Adrenal gland (tissue), 19 donors: ENCODE measurements at places on chromosomes 4 and X. TPM values are rescaled to one million over a fixed set of nuclear protein-coding genes. Genes with fewer than 3 reads are reported as not detected.

The MAGEC1 gene
- total RNA-seq: not detected

The AREG gene
- total RNA-seq: 4.8 TPM

The MTMR8 gene
- total RNA-seq: 2.8 TPM

The MAGEB2 gene
- total RNA-seq: not detected

The GABRE gene
- 4.5 TPM for total RNA-seq

The EBP gene
- total RNA-seq: 151 TPM

The CNKSR2 gene
- 4.1 TPM for total RNA-seq

The ENPEP gene
- total RNA-seq: 5.5 TPM

The AWAT1 gene
- not detected for total RNA-seq

The MAMLD1 gene
- 7.0 TPM for total RNA-seq

The RTL9 gene
- total RNA-seq: 1.3 TPM

The COL4A6 gene
- total RNA-seq: 1.4 TPM

The FABP2 gene
- not detected for total RNA-seq

The SNCA gene
- total RNA-seq: 10.4 TPM

The RIPPLY1 gene
- not detected for total RNA-seq

The RTL3 gene
- not detected for total RNA-seq

The PDZD4 gene
- total RNA-seq: 2.3 TPM

The EVC2 gene
- total RNA-seq: 2.0 TPM

The ALPK1 gene
- total RNA-seq: 6.0 TPM

The SLC49A3 gene
- total RNA-seq: 6.7 TPM

The SSX3 gene
- total RNA-seq: not detected

The EFHC2 gene
- not detected for total RNA-seq

The NUDT10 gene
- total RNA-seq: 1.8 TPM

The ARHGAP36 gene
- 0.54 TPM for total RNA-seq

The ZFX gene
- 42.9 TPM for total RNA-seq

The PPP3CA gene
- total RNA-seq: 52.0 TPM

The TLR10 gene
- total RNA-seq: 0.14 TPM

The ABCG2 gene
- 5.5 TPM for total RNA-seq

The SPANXD gene
- total RNA-seq: not detected

The IQSEC2 gene
- 56.1 TPM for total RNA-seq

The MAGEA2B gene
- not detected for total RNA-seq

The SMIM31 gene
- total RNA-seq: not detected

The ZBTB49 gene
- 5.6 TPM for total RNA-seq

The CFAP47 gene
- total RNA-seq: not detected

The ANOS1 gene
- 2.2 TPM for total RNA-seq

The PPM1K gene
- total RNA-seq: 23.8 TPM

The SRPK3 gene
- 2.9 TPM for total RNA-seq

The P2RY8 gene
- 11.2 TPM for total RNA-seq

The TMEM154 gene
- not detected for total RNA-seq

The TREX2 gene
- 0.61 TPM for total RNA-seq

The PRKG2 gene
- 0.22 TPM for total RNA-seq

The CEP44 gene
- 19.2 TPM for total RNA-seq

The STS gene
- total RNA-seq: 4.7 TPM

The C1QTNF7 gene
- 0.24 TPM for total RNA-seq

The FGFR3 gene
- total RNA-seq: 1.7 TPM

The SPANXA2 gene
- total RNA-seq: not detected

The VEGFD gene
- total RNA-seq: 4.0 TPM

The RS1 gene
- not detected for total RNA-seq

The UGT2A3 gene
- total RNA-seq: not detected

The PAGE4 gene
- not detected for total RNA-seq

The TCEAL7 gene
- total RNA-seq: 0.79 TPM

The NALF2 gene
- total RNA-seq: 0.22 TPM

The SLC4A4 gene
- 0.60 TPM for total RNA-seq

The CCNA2 gene
- total RNA-seq: 0.24 TPM

The DOK7 gene
- total RNA-seq: 0.18 TPM

The AKAP14 gene
- total RNA-seq: not detected

The CLOCK gene
- total RNA-seq: 33.9 TPM

The TMPRSS11F gene
- total RNA-seq: not detected
